ENCODE measurements at places on chromosomes 11 and 22.

- DNase-seq = no peak
Observed at GRCh38 chr11:33452836-33453624, 195.8 kb downstream of the HIPK3 start.

GRCh38 chr11:127002669-127003259 lies 2.2 kb upstream of the KIRREL3 start:
- no peak for DNase-seq

- DNase-seq = no peak
Observed at GRCh38 chr22:38497869-38498268, 8.2 kb downstream of the DDX17 start.

- no peak for DNase-seq
Observed at GRCh38 chr22:17540481-17540880, 22.8 kb upstream of the SLC25A18 start.

DNA sequence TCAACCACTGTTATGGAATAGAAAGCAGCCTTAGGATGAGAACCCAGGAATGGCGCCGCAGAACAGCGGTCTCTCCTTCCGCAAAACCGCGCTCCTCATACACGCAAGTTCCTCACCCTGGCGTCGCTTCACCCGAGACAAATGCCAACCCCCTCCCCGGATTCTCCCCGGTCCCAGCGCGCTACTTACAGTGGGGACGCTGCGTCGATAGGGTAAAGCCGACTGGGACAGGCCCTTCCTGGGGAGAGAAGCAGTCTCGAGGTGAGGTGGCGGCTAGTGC lies 287 bp downstream of the RPS13 start:
- no peak for DNase-seq

- DNase-seq = no peak
Observed at GRCh38 chr11:8296872-8297271, 33.2 kb upstream of the LMO1 start.

GRCh38 chr11:116840746-116841296 lies 3.4 kb upstream of the APOA1 start:
- DNase-seq = no peak

- no peak for DNase-seq
Observed at GRCh38 chr11:121696177-121696871, 243.6 kb upstream of the SORL1-AS1 start.

- DNase-seq = no peak
Observed at GRCh38 chr22:35893698-35894097, 134.9 kb downstream of the RBFOX2 start.

DNA sequence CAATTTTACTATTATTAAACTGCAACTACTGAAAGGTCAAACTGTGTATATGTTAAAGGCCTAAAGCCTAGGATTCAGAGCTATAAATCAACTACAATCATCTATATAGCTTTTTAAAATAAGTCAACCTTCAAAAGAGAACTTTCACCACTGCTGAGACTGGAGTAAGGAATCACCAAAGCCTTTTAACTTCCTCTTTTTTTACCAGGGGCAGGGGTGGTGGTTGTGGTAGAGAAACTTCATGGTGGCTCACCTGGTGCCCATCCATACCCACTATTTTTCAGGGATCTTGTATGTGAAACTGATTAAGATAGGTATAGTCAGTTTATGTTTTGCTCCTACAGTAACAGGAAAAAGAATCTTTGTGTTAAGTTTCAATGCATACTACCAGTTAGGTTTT lies 31.5 kb downstream of the TSG101 start:
- no peak for DNase-seq

DNA sequence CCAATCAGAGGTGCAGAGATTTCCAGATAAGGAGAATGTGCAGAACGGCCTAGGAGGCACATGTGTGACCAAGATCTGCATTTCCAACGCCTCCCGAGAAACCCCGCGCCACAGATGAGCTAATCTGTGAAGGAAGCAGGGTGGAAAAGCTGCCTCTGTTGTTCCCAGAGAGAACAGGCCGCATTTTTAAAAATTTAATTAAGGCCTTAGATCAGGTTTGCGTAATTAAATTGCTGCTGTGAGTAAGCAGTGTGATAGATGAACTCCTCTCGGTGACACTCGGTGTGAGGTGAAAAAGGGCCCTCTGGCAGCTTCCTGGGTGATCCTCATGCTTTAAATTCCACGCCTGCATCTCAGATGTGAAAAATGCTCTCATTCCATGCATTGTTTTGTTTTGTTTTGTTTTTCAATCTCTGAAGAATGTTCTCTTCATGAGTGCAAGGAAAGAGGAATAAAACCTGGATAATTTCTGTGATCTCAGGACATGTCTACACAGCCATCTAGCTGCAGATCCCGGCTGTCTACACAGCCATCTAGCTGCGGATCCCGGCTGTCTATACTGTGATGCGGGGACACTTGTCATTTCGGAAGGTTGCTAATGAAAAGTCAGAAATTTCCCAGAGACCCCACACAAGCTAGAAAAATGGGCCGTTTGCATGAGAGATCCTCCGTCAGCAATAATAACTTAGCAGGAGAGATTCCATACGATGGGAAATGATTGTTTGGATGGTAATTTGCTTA lies 1398.9 kb downstream of the BRD1 start:
- no peak for DNase-seq

DNA sequence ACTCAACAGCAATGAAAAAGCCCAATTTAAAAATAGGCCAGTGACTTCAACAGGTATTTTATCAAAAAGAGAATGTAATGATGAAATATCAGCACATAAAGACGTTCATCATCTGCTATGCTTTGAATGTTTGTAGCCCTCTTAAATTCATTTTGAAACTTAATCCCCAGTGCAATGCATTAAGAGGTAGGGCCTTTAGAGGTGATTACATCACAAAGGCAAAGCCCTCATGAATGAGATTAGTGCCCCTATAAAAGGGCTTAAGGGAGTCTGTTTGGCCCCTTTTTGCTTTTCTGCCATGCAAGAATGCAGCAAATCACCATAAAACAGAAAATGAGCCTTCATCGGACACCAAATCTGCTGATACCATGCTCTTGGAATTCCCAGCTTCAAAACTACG lies 637.0 kb downstream of the DLG2 start:
- DNase-seq = no peak

GRCh38 chr11:12114193-12115033 lies 4.0 kb downstream of the MICAL2 start:
- no peak for DNase-seq

DNA sequence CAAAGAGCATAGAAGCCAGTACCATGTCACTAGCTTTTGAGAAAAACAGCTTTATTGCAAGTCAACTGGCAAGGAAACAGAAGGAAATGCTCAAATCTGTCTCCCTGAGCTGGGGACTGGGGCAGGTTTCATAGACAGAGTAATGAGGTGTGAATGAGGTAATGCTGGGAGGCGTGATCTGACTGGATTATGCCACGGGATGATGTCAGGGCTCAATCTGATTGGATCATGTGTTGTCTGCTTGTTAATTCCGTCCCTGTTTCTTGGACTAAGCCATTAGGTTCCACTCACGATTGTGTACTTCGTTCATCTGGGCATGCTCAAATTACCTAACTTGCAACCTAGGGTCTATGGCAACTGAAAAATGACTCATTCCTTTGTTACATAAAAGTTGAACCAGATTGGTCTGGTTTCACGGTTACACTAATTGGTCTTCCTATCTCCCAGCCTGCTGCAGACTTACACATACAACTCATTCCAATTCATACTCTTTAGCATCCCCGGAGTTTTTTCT lies 20.2 kb upstream of the OR10A5 start:
- DNase-seq = no peak

- DNase-seq = no peak
Observed at GRCh38 chr11:19660076-19660475, 52.6 kb upstream of the NAV2 start.

DNA sequence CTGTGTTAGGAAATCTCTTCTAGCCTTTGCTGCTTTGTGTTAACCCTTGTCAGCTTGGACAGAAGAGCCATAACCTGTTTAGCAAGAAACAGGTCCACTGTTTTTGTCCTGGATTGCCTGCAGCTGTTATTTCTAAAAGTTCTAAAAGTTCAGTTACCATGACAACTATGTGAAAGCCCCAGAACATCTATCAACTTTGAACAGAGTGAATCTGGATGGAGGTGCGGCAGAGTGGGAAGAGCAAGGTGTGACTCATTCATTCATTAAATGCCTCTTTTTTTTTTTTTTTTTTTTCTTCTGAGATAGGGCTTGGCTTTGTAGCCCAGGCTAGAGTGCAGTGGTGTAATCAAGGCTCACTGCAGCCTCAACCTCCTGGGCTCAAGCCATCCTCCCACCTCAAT lies 50.5 kb downstream of the RBX1 start:
- no peak for DNase-seq

- no peak for DNase-seq
Observed at GRCh38 chr11:109086931-109087330, 335.1 kb upstream of the C11orf87 start.

DNA sequence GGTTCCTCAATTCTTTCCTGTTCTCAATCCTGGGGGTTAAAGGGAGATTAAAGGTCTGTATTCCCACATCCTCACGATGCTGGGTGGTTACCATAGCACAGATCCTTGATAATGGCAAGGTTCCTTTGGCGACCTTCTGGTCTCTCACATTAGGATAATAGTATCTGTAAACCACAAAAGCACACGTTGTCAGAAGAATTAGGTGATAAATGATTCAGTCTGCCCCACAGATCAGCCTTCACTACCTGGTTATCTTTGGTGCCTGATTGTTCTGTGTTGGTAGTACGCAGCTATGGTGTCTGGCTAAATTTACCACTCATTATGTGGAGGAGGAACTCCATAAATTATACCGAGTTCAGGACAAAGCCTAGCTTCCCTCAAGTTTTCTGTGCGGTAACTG lies 78.4 kb downstream of the C2CD3 start:
- no peak for DNase-seq
